ENCODE measurements at places on chromosomes 3 and 15.
A peak's percentile ranks its signal among the peaks of the same experiment; 100 is the strongest.

DNA sequence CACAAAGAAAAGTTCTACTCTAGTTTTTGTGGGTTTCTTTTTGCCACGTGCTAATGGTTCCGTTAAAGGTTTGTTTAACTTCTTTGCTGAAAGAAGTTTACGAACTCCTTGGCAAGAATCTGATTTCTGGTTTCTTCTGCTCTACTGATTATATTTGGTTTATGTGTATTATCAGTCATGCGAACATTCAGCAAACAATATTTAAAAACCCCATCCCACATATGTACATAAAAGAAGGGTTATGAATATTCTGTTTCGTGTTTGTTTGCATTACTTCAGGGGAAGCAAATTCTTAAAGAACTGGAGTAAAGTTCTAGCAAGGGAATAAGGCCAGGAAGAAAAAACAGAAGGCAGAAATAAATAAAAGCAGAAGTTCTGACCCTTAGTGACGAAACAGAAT lies 9.8 kb downstream of the LARS2 start:
- no peak for DNase-seq

DNA sequence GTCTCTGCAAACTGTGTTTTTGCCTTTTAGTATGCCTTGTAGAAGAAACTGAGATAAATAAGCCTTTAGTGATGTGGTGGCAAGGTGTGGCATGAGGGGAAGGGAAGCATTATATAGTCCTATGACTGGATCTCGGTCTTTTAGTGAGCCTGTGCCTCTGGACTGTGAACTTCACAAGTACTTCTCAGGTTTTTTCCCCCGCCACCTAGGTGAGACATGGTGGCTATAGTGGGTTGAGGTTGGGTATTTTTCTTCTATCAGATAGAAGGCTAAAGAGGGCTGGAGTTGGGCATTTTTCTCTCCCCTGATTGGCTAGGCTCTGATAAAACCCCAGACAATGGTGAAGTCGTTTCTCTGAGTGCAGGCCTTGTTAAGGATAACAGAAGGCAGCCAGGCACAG lies 38.7 kb upstream of the ZFAND6 start:
- DNase-seq: no peak

- DNase-seq: peak; percentile 24
These were observed 38.2 kb upstream of the GOLGA8B start for GRCh38 chr15:34621675-34622074.

DNA sequence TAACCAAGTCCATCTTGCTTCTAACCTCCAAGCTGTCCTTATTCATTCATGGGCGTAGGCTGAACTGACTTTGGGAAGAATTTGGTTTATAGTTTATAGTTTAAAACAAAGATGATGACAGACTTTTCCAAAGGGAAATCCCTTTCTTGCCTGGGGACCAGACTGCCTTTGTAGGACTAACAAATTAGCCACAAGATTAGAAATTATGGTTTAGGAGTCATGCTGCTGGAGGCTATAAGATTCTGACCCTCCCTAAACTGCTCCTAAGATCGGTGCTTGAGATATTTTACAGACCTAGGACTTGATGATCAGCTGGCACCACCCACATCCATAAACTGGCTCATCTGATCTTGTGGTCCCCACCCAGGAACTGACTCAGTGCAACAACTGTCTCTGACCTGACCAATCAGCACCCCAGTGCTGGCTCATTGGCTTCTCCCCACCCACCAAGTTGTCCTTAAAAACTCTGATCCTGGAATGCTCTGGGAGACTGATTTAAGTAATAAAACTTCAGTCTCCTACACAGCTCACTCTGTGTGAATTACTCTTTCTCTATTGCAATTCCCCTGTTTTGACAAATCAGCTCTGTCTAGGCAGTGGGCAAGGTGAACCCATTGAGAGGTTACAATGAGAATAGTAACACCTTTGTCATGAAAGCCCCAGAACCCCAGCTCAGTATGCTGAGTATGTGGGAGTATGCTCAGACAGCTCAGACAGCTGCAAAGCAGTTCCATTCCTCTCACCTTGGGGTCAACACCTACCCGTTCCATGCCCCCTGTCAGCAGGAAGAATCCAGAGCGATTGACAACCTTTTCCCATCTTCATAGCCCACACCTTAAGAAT lies 51.6 kb upstream of the C15orf39 start:
- DNase-seq: peak; percentile 59

DNA sequence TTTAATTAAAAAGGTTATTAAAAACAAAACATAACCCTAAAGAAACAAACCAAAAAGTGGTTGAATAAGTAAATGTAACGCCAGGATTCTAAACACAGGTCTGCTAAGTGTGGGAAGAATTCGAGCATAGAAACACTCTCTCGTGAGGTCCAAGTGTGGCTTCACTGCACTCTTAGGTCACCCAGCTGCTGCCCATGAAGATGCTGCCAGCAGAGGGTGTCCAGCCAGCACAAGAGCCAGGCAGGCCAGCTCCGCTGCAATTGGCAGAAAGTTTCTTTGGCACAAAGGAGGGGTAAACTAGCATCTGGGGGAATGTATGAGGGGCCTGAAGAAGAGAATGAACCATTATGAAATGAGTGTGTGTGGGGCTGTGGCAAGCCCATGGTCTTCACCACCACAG lies 215.7 kb upstream of the FEZF2 start:
- no peak for DNase-seq

GRCh38 chr3:85912980-85913379 lies 954.2 kb downstream of the CADM2 start:
- no peak for DNase-seq

GRCh38 chr3:10004960-10005564 lies 18.4 kb upstream of the EMC3 start:
- peak; percentile 26 for DNase-seq

DNA sequence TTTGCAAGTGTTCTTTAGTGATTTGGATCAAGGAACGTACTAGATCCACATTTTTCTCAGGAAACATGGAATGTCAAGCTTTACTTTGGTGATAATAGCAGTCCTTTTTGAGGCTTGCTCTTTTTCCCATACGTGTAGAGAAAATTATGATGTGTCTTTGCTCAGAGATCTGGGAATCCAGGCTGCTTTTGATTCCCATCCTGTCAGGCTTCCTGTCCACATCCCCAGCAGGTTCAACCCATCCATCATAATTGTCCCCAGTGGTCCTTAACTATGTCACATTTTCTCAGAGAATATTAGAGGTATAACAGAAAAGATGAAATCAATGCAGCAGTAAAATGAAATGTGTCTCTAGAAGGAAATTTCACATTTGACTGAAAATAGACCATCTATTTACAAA lies 111.4 kb downstream of the IQCH start:
- DNase-seq: no peak

- DNase-seq: no peak
These were observed 519 bp downstream of the LYSMD2 start for GRCh38 chr15:51736751-51737521.

- DNase-seq: no peak
These were observed 18.9 kb upstream of the ST3GAL6 start for GRCh38 chr3:98744283-98744682.

- DNase-seq: no peak
These were observed 892.3 kb downstream of the CADM2 start for GRCh38 chr3:85851071-85851470.

GRCh38 chr3:14343338-14344112 lies 58.9 kb upstream of the SLC6A6 start:
- DNase-seq: no peak

All from fibroblast of pulmonary artery (primary cell).